ENCODE measurements at places on chromosomes 3 and 15.

- no peak for DNase-seq
Measured at GRCh38 chr3:108017587-108017986, 73.2 kb downstream of the CD47 start.

- no peak for DNase-seq
Measured at GRCh38 chr3:41424543-41425300, 225.4 kb downstream of the CTNNB1 start.

DNA sequence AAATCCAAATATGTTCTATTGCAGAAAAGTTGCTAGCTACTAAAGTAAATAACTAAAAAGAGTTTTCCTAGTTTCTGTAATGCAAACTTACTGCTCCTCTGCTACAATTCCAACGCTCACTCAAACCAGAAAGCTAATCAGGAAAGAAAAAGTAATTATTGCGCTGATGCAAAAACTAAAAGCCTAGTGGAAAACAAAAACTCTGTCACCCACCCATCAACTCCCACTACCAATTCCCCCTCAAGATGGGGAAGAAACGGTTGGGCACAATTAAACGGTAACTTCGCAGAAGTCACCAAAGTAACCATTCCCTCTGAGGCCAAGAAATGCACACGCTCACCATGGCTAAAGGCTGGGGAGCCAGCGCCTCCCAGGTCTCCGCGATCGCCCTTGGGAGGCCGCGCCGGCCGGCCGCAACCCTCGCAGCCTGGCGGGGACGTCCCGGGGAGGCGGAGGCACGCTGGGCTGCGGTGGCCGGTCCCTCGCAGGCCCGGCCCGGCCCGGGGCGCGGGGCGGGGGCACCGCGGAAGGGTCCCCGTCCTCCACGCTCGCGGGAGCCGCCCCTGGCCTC, 684 bp downstream of the SLTM start:
- DNase-seq: no peak

DNA sequence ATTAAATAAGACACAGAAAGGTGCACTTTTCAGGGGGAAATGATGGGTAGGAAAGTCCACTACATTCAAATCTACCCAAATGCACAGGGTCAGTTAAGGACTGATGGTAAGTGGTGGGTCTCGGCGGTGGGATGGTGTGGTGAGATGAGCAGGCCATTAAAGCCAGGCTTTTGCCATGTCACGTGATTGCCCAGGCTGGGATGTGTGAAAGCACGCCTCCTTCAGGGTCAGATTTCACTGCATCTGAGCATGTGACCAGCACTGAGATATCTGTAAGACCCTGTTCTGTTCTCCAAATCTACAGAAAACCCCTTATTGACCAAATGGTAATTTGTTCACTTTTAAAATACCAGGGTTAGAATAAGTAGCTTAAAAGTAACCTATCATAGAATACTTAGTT, 301.5 kb downstream of the MEX3B start:
- DNase-seq: no peak

- DNase-seq: no peak
Measured at GRCh38 chr3:136916223-136916622, 41.6 kb upstream of the IL20RB start.

- no peak for DNase-seq
Measured at GRCh38 chr3:37202035-37202434, 27.7 kb upstream of the LRRFIP2 start.

- DNase-seq: no peak
Measured at GRCh38 chr15:44804298-44805046, 68.1 kb downstream of the TRIM69 start.

GRCh38 chr15:60590935-60591495, 112.1 kb upstream of the ICE2 start:
- peak; percentile 48 for DNase-seq

DNA sequence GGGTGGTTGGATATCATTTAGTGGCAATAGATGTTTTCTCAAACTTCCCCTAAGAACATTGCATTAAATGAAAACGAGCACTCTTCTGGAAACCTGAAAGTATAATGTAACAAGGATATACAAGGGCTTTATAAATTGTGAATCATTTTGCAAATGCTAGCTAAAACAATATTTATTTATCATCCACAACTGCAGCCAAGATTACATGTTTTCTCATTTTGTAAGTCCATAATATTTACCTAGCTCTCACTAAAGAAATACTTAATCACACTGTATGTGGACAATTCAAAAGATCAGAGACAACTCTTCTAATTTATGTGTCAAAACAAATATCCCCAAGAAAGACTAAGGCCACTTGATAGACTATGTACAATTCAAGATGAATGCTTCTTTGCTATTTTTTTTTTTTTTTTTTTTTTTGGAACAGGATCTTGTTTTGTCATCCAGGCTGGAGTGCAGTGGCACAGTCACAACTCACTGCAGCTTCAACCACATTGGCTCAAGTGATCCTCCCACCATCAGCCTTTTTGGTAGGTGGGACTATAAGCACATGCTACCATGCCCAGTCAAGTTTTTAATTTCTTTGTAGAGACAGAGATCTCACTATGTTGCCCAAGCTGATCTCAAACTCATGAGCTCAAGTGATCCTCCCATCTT, 427.7 kb upstream of the THBS1 start:
- no peak for DNase-seq

DNA sequence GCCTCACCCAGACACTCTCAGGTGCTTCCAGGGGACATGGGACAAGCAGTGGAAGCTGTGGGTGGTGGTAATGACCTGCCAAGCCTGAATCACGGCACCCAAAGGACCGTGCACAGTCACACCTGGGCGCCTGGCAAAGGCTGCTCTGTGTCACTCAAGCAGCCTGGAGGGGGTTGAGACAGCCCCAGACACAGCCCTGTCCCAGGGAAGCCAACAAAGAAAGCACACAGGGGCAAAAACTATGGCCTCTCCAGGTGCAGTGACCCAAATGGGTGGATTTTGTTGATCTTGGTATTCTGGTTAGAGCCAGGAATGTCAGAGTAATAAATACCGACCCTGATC, 15.0 kb upstream of the OCA2 start:
- DNase-seq: no peak

DNA sequence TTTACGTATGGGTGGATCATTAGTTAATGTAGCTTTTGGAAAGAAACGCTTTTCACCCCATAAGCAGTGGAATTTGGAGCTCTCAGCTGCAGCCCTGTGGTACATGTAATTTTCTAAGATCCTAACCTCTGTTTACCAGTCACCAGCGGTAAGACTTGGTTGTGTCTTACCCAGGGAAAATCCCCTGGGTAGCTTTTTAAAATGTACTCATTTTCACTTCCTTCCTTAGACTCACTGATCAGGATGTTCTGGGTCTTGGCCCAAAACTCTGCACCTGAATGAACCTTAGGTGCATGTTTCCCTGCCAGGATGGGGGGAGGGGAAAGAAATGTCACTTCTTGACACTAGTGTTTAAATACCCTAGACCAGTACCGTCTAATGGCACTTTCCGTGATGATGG, 605.2 kb downstream of the MAGI1 start:
- DNase-seq: no peak

- no peak for DNase-seq
Measured at GRCh38 chr15:85576392-85576791, 196.0 kb downstream of the AKAP13 start.

- no peak for DNase-seq
Measured at GRCh38 chr3:185420762-185421161, 57.8 kb downstream of the MAP3K13 start.

DNA sequence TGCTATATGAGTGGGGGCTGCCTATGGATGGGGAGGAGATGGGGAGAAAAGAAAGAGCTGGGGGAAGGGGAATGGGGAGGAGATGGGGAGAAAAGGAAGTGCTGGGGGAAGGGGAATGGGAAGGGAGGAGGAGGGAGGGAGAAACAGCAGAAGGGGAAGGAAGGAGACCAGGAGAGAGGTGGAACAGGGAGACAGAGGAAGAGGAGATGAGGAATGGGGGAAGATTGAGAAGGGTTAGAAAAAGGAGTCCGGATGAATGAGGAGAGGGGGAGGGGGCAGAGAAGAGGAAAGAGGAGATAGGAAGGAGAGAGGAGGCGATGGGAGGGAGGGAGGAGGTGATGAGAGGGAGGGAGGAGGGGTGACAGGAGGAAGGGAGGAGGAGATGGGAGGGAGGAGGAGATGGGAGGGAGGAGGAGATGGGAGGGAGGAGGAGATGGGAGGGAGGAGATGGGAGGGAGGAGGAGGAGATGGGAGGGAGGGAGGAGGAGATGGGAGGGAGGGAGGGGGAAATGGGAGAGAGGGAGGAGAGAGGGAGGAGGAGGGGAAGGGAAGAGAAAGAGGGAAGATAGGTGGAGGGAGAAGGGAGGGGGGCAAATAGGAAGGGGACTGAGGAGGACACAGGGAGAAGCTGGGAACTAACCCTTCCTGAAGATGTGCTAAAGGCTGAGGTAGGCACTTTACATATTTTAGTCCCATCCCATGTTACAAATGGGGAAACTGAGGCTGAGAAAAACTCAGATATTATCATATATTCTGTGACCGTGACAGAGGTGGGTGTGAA, 6.6 kb upstream of the BCL2L10 start:
- no peak for DNase-seq

GRCh38 chr3:42905740-42906069, 237 bp upstream of the ZNF662 start:
- no peak for DNase-seq

DNA sequence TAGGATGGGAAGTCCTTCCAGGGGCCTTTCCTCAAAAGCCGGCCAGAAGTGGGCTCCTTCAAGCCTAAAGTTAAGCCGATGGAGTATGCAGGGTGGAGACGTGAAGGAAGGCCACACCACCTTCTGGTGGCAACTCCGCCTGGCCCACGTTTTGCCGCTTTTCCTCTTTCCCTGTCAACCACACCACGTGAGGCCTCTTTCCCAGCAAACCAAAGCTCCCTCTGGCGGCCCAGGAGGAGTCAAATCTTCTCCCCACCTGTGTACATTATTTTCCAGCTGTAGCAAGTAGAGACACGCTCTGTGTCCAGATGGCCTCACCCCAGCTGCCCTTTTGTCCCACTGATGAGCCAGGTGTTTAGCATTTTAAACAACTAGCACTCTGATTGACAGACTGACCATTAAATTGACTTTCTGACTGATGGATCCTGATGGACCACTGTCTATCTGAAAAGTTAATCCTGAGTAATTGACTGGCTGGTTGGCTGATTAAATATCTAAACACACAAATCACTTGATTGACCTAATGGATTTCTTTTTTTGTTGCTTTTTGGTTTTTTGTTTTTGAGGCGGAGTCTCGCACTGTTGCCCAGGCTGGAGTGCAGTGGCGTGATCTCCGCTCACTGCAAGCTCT, 59.6 kb upstream of the ZBTB38 start:
- DNase-seq: no peak

DNA sequence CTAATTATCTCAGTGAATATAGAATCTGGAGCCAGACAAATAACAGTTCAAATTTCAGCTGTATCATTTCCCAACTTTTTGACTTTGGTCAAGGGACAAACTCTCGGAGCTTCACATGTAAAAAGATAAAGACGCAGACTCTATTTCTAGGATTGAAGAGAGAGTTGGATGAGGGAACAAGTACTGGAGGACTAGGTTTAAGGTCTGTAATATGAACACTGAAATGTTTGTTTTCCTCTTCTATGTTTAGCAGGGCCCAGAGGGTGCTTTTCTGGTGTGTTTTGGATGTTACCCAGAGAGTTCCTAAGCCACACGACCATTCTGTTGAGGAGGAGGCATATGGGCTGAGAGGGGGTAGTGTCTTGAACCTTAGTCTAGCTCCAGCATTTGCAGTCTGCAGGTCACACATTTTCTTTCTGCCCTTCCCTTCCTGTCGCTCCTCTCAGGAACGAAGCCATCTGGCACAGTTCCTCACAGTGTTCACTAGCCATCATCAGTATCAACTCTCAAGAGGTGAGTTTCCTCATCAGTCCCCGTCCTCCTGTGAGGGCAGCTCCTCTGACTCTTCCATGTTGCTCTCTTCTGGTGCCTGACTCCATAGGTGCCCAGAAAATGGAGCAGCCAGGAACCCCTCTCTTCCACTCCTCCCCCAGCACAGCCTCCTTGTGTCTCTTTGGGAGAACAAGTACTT, 250.1 kb downstream of the SQOR start:
- DNase-seq: no peak

GRCh38 chr3:38283810-38284755, 2.0 kb downstream of the SLC22A14 start:
- DNase-seq: no peak

DNA sequence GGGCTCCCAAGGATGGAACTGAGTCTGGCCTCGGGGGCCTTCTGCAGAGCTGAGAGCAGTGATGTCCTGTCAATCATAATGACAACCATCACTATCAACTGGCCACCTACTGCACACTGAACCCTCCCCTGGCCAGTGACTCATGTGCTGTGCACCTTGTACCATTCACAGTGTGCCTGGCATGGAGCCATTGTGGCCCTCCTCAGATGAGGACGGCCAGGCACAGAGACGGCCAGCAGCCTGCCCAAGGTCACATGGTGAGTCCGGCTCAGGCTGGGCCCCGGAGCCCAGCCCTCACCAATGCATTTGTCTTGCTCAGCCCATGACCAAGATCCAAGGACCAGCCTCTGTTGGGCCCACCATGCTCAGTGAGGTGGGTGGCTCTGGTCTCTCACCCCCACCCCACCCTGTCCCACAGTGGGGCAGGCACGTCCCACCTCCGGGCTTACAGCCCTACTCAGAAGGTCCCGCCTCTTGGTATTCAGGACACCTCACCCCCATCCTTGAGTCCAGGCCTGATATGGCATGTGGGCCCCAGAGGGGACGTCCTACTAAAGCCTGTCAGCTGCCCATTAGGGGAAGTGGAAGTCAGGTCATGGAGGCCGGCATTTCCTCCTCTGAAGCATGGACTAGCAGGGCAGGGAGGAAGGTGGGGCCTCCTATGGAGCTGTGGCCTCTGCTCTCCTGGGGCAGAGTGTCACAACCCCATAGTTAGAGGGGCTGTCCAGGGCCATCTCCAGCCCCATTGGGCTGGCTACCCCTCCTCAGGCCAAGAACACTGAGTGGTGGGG, 35.9 kb upstream of the TMEM115 start:
- no peak for DNase-seq

GRCh38 chr15:99071091-99071680, 33.7 kb upstream of the SYNM start:
- no peak for DNase-seq

- no peak for DNase-seq
Measured at GRCh38 chr15:92502336-92502735, 108.7 kb downstream of the ST8SIA2 start.

GRCh38 chr3:39211332-39212130, 19.1 kb upstream of the XIRP1 start:
- no peak for DNase-seq

DNA sequence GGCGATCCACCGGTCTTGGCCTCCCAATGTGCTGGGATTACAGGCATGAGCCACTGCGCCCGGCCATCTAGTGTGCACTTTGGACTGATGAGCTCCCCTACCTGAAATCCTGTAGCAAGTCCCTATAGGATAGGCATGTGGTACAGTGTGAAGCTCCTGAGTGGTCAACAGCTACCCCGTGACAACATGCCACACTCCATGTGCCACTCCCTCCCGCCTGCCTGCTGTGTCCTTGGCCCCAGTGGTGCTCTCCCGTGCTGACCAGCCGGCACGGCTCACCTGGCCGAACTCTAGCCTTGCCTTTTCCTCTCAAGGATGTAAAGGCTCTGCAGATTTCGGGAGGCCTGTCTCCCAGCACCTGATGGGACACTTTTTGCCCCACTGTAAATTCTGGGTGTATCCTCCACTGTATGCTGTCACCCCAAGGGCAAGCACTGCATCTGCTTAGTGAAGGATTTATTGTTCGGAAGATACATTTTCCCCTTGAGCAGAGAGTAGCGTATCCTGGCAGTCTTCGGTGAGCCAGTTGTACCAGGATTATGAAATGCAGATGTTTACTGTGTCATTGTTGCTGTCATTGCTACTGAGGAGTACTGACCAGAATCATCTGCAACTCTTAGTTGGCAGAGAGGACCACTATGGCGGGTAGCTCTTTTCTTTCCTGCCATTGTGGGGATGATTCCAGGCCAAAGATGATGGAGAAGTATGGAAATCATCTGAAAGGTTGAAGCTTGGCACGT, 64.7 kb downstream of the IGF1R start:
- no peak for DNase-seq

Measured in stimulated activated CD4-positive, alpha-beta T cell treated with anti-CD3 and anti-CD28 coated beads, Interleukin-12 subunit alpha, Interleukin-12 subunit beta, amount 100 ng/mL, for 4 hours (primary cell).